H7 (cell line): ENCODE measurements at places on chromosomes 7 and 10. TPM values are rescaled to one million over a fixed set of nuclear protein-coding genes. Genes with fewer than 3 reads are reported as not detected.

Gene GJD4
- not detected in 2 replicates for total RNA-seq

Gene IFIT5
- 1.7 and 2.3 TPM in 2 replicates for total RNA-seq

Gene PNLIPRP2
- not detected in 2 replicates for total RNA-seq

Gene STEAP1
- 1.9 and 3.3 TPM in 2 replicates for total RNA-seq

Gene ZNF746
- total RNA-seq: 19.4 and 19.9 TPM in 2 replicates

Gene TMEM178B
- total RNA-seq: 1.1 and 1.4 TPM in 2 replicates

Gene OSBPL3
- 8.8 and 9.3 TPM in 2 replicates for total RNA-seq

Gene SRRM3
- total RNA-seq: 7.0 and 7.6 TPM in 2 replicates

Gene PTPRN2
- 0.70 and 0.80 TPM in 2 replicates for total RNA-seq

Gene COMMD3
- 1.1 and 1.8 TPM in 2 replicates for total RNA-seq

Gene HTR5A
- total RNA-seq: not detected in 2 replicates

Gene BAMBI
- 74.9 and 79.1 TPM in 2 replicates for total RNA-seq

Gene OR2A42
- total RNA-seq: not detected in 2 replicates

Gene MSMB
- 0.89 TPM in 1 of 2 replicates, not detected in the other for total RNA-seq

Gene MBLAC1
- 1.1 and 3.5 TPM in 2 replicates for total RNA-seq
